ENCODE measurements at places on chromosomes 5 and 9.

DNA sequence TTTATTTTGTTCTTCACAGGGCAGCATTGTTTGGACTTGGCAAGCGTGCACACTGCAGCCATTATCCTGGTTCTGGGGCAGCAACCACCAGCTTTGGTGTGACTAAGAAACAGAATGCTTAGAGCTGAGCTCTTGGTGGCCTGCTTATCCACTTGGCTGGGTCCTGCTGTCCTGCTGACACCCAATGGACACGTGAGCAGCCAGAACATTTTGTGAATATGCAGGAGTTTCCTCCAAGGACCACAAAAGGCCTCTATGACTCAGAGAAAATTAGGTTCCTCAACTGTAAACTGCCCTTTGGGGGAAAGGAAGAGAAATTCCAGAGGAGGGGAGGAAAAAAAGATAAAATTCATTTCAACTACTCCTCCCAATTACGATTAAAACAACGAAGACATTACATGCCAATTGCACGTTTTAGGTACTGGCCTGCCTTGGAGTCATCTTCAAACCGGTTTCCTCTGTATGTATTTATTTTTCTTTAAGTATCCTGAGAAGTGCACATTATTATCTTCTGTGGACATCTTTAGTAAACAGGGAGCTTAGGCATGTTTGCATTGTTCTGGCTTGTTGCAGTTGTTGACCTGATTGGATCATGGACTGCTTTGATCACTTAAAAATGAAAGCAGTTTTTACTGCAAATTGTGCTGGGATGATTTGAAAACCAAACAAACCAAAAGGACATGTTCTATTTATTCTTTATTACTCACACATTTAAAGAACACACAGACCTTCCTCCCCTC, 82.3 kb upstream of the TLE4 start:
- no peak for DNase-seq

DNA sequence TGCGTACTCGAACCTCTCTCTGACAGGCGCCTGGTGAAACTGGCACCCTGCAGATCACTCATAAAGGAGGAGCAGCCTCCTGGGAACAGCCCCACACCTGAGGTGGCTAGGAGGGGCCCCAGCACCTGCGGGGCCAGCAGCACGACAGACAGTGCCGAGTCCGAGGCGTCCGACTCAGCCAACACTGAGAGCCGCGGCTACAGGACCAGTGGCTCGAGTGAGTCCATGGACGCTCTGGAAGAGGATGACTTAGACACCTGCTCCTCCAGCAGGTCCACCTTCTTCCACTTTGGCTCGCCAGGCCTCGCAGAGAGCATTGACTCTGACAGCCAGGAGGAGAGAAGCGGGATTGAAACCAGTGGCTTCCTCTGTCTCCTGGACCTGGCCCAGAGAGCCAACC, 13.5 kb upstream of the TRMT10B start:
- DNase-seq, result no peak

DNA sequence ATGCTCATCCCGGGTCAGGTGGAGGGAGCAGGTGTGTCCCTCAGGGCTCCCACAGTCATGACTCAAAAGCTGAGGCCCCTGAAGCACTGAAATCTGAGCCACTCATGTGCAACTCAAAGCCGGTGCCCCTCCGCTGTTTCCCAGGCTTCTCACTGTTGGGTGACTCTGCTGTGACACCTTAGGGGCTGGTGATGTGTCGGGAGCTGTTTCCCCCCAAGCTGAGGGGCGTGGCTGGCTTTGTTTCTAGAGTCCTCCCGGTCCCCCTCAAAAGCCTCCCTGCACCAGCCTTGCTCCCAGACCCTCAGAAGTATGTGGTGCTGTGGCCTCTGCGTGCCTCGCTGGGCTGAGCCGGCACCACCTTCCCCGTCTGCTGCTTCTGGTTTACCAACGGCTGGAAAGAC, 39.7 kb downstream of the PLPP7 start:
- no peak for DNase-seq

DNA sequence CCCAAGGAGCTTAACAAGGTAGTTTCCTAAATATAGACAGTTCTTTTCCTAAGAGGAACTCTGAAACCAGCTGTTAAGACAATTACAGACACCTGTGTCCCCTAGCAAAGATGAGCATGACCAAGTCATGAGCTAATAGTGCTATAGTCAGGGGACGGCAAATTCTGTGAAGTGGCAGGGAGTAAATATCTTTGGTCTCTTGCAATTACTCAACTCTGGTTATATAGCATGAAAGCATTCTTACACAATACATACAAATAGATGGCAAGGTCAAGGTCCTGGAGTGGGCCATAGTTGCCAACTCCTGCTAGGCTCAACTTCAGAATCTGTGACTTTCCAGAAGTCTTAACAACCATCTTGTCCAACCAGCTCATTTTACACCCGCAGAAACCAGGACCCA, 103.7 kb downstream of the RFK start:
- DNase-seq, result no peak

DNA sequence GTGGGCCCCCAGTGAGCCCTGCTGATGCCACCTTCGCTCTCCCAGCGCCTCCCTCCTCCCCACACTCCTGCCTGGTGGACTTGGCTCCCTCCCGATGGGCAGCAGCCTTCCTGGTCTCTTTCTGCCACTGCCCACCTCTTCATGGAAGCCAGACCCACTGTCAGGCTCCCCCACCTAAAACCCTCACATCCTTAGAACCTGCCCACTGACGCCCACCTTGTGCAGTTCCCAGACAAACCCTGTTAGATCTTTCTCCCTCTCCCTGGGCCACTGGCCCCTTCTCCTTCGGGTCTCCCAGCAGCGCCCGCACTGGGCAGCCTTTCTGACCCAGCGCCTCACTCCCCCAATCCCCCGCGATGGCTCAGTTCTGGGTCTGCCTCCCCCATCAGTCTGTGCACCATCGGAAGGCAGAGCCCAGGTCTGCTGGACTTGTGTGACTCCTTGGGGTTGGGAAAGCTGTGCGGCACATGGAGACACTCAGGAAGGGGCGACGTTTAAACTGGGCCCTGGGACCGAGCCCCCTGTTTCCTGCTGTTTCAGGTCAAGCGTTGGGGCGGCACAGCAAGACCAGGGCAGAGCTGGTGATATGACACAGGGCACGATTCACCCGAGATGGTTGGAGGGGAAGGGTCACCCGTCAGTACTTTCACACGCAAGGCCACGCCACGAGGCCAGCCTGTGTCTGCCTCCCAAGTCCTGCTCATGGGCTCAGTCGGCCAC, 17.4 kb downstream of the MYMK start:
- no peak for DNase-seq

DNA sequence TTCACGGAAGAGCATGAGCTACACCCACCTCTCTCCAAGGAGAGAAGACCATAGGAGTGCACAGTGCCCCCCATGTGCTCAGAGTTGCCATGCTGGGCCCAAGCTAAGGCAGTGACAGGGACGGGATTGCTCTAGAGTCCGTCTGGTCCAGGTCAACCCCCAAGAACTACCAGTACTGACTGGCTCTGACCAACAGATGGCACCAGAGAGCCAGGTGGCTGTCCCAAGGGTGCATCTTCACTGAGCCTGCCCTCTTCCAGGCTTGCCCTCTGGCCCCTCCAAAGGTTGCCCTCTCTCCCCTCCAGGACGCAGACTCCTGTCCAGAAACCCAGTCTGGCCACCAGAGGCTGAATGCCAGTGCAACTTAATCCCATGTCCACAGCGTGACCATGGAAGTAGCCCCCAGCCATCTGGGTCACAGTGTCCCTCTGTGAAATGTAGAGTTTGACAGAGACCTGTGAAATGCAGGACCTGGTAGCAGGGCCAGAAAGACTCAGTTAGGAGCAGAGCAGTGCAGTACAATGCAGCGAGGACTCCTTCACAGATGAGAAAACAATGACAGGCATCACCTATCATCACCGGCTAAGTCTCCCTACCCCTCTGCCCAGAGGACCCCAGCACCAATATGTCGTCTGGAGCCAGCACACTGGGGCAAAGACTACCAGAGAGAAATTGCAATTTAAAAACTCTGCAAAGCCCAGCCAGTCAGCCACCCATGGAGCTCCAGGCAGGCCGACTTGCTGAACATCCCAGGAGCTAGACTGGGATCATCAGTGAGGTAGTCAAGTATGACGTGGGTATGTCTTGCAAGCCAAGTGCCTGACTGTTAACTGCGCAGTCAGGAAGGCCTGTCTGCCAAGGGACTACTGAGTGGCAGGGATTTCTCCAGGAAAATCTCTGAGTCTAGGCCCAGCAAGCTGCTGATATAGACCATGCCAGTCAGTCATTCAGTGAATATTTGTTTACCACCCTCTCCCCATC, 7.7 kb upstream of the SKP1 start:
- peak; percentile 66 for DNase-seq

- no peak for DNase-seq
These were observed 218.9 kb upstream of the NMUR2 start for GRCh38 chr5:152623951-152624350.

- DNase-seq, result no peak
These were observed 1.9 kb upstream of the PAEP start for GRCh38 chr9:135559606-135560005.

DNA sequence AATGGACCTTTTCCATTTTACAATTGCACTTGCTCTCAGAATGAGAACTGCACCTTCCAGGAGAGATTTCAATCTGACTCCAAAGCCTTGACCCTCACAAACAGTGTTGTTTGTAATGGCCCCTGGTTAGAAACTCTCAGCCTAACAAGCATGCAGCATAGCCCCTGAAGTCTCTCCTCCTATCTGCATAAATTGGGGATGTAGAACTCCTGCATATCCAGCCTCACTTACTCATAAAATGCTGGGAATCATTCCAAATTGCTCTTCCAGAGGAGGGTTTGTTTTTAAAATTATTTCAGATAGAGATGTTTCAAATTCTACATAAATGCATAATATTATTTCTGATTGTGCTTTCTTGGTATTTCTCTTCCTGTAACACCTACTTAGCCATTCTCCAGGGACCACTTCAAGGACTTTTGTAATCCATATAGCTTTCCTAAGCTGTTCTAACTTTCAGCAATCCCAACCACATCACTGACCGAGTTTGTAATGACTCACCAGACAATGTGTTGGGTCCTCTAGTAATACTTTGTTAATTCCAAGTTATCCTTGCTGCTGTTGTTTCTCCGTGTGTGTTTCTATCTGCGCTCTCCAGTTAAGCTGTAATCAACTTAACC, 143.8 kb upstream of the CCDC152 start:
- DNase-seq, result no peak

DNA sequence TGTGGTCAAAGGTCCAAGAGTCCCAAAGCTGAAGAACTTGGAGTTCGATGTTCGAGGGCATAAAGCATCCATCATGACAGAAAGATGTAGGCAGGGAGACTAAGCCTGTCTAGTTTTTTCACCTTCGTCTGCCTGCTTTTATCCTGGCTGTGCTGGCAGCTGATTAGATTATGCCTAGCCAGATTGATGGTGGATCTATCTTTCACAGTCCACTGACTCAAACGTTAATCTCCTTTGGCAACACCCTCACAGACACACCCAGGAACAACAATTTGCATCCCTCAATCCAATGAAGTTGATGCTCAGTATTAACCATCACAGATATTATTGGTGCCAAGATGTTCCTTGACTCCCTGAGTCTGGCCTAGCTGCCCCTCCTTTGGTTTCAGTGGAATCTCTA, 530.8 kb upstream of the CLINT1 start:
- no peak for DNase-seq

- no peak for DNase-seq
These were observed 568.8 kb downstream of the TLR4 start for GRCh38 chr9:118273048-118273447.

- no peak for DNase-seq
These were observed 18.8 kb upstream of the KCNIP1 start for GRCh38 chr5:170484847-170485615.

- no peak for DNase-seq
These were observed 48.9 kb downstream of the DYNC2I2 start for GRCh38 chr9:128607642-128608350.

DNA sequence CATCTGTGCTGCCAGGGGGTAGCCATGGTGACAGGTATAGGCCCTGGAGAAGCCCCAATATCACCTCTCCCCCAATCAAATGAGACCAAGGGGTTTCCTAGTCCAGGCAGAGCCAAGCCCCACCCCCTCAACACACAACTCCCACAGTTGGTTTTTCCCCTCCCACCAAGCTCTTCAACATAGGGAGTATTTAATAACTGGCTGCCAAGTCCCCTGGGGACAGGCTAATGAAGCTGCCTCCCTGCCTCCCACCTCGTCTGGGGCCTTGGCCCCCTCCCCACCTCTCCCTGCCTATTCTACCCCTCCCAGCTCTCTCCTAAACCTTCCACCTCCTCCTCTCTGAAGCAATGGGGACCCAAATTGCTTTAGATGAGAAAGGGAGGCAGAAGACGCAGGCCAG, 23.4 kb downstream of the CPLX2 start:
- DNase-seq, result no peak

GRCh38 chr9:31290731-31291130, 1093.7 kb upstream of the ACO1 start:
- DNase-seq, result no peak

DNA sequence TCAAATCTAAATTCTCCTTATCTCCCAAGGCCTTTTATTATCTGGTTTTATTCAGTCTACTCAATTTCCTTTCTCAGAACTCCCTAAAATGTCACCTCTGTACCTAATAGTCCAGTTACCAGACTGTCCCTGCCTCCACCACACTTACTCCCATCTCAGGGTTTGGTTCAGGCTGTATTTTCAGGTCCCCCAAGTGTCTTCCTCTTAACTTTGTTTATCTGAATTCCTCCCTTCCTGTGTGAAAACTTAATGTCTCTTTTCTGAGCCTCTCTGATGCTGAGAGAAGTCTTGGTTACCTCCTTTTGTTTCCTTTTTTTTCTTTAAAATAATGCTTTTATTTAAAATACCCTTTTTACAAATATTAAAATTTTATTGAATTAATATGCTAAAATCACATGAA, 133.4 kb downstream of the PAM start:
- DNase-seq, result no peak

Data from activated T-cell treated with anti-CD3 and anti-CD28 coated beads for 24 hours (primary cell).